ENCODE measurements at places on chromosomes 7 and 10. TPM values are rescaled to one million over a fixed set of nuclear protein-coding genes. Genes with fewer than 3 reads are reported as not detected.
A peak's percentile ranks its signal among the peaks of the same experiment; 100 is the strongest.

DNA sequence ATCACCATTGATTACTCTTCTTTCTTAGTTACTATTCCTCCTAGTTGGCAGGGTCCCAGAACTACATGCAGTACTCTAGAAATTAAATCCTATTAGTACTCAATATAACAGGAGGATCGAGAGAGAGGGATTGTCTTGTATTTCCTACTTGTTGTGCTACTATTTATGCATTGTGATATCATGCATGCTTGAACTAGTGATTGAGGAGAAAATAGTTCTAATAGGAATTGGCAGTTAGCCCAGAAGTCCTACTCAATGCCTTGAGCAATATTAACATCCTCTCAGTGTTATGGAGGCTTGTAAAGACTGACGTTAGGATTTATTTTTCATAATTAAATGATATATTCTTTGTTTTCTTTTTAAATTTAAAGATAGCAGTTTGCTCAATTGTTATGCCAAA is 67.4 kb downstream of the FOXP2 start:
- no peaks in the 10 kb centered on the region for H3K27me3 ChIP-seq
- no peaks in the 10 kb centered on the region for H3K36me3 ChIP-seq
- H3K4me1 ChIP-seq = no peaks in the 10 kb centered on the region
- no peak for DNase-seq
- H3K4me3 ChIP-seq = no peak overlapping the region
- no peak overlapping the region for H3K27ac ChIP-seq

DNA sequence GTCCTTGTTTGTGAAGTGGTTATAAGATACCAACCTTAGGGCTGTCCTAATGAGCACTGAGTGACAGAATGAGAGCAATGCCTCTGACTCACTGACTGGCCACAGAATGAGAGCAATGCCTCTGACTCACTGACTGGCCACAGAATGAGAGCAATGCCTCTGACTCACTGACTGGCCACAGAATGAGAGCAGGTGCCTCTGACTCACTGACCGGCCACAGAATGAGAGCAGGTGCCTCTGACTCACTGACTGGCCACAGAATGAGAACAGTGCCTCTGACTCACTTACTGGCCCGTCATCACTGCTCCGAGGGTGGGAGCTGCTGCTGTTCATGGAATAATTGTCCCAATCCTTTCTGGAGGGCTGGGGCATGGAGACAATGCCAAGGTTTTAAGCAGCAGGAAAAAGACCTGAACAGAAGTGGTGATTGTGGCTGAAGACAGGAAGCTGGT is 265.2 kb upstream of the PPP2R2D start:
- no peak overlapping the region for H3K4me3 ChIP-seq
- H3K36me3 ChIP-seq = no peaks in the 10 kb centered on the region
- no peak overlapping the region for H3K27ac ChIP-seq
- peak; percentile 22 for DNase-seq
- no peaks in the 10 kb centered on the region for H3K4me1 ChIP-seq

- no peaks in the 10 kb centered on the region for H3K27me3 ChIP-seq
- no peak overlapping the region for H3K27ac ChIP-seq
- DNase-seq = no peak
- H3K36me3 ChIP-seq = no peaks in the 10 kb centered on the region
Observed at GRCh38 chr7:85520175-85520574, 333.3 kb upstream of the SEMA3D start.

DNA sequence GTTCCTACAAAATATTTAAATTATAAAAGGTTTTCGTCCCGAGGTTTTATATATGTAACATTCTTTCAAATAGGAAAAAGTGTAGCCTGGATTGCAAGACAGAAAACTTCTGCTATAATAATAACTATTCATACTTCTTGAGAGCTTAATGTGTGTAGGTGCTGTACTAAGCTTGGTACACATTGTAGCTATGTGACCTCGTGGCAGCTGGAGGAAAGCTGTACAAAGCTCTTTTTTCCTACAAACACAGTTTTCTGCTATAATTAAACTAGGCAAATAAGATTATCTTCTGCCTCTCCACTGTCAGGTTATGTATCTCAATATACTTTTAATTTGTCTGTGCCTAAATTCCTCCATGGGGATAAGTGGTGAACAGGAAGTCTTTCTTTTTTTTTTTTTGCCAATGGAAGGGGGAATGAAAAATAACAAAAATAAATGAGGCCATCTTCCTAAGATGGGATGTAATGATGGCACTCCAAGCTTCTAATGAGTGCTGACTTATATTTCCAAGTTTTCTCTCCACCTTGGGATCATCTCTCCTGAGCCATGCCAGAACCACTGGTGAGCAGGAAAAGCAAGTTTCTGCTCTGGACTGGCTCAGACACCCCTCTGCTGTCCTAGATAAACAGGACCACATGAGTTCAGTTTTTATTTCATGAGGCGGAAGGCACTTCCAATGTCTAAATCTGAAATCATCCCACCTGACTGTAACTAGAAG is 9.9 kb downstream of the SGMS1 start:
- H3K4me1 ChIP-seq = peaks cover 39% of the 10 kb centered on the region
- no peaks in the 10 kb centered on the region for H3K27me3 ChIP-seq
- no peak for DNase-seq

- peaks cover 55% of the 10 kb centered on the region for H3K27me3 ChIP-seq
- H3K4me3 ChIP-seq = no peak overlapping the region
- peaks cover 12% of the 10 kb centered on the region for H3K4me1 ChIP-seq
- no peak overlapping the region for H3K27ac ChIP-seq
- no peaks in the 10 kb centered on the region for H3K36me3 ChIP-seq
Observed at GRCh38 chr10:3199488-3199887, 26.9 kb upstream of the PITRM1 start.

- H3K36me3 ChIP-seq = no peaks in the 10 kb centered on the region
- no peaks in the 10 kb centered on the region for H3K27me3 ChIP-seq
- no peaks in the 10 kb centered on the region for H3K4me1 ChIP-seq
- no peak overlapping the region for H3K27ac ChIP-seq
- DNase-seq = no peak
Observed at GRCh38 chr7:138127996-138128395, 51.7 kb downstream of the AKR1D1 start.

- peaks cover 2% of the 10 kb centered on the region for H3K36me3 ChIP-seq
- peaks cover 26% of the 10 kb centered on the region for H3K4me1 ChIP-seq
- peaks cover 33% of the 10 kb centered on the region for H3K27me3 ChIP-seq
- peak within 1 kb of the TSS; percentile 82 for H3K4me3 ChIP-seq
Observed at GRCh38 chr10:101061624-101062231, at the start of gene KAZALD1. Gene KAZALD1 (plus strand): TSS chr10:101061989. CDS start chr10:101062593, 604 bp downstream.

DNA sequence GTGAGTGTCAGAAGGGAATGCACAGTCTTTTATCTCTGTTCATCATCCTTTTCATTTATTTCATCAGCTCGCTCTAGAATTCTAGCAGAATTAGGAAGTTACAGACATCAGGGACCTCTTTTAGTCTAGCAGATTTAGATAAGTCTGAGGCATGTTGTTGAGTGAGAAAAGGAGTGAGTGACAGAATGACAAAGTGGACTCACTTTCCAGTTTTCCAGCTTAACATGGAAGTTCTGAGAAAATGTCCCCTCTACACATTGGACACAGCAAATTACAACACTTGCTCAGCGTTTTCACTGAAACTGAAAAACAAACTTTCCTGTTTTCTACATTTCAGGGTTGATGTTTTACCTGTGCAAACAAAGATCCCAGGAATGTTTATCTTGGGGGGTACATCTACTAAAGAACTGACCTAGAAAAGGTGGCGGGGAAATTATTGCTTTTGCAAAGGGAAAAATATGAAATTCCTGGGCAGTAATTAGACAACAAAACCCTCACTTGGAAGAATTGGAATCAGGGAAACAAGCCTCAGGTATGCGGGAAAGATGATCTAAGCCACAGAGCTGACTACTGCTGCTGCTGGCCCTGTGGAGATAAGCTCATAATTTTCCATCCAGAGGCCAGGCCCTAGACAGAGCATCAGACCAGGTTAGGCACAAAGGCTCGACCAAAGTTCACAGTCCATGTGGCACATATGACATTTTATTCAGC is 14.6 kb upstream of the CYP3A5 start:
- no peak for DNase-seq
- no peaks in the 10 kb centered on the region for H3K36me3 ChIP-seq
- no peak overlapping the region for H3K27ac ChIP-seq
- no peak overlapping the region for H3K4me3 ChIP-seq

- no peak overlapping the region for H3K4me3 ChIP-seq
- H3K27me3 ChIP-seq = no peaks in the 10 kb centered on the region
- no peak overlapping the region for H3K27ac ChIP-seq
- H3K36me3 ChIP-seq = peaks cover 1% of the 10 kb centered on the region
- peaks cover 21% of the 10 kb centered on the region for H3K4me1 ChIP-seq
Observed at GRCh38 chr7:101823596-101823995, 6.2 kb downstream of the CUX1 start.

- no peak overlapping the region for H3K4me3 ChIP-seq
- no peaks in the 10 kb centered on the region for H3K36me3 ChIP-seq
- H3K27me3 ChIP-seq = no peaks in the 10 kb centered on the region
- H3K27ac ChIP-seq = no peak overlapping the region
- DNase-seq = no peak
Observed at GRCh38 chr7:109967406-109967805, 1123.5 kb upstream of the LRRN3 start.

DNA sequence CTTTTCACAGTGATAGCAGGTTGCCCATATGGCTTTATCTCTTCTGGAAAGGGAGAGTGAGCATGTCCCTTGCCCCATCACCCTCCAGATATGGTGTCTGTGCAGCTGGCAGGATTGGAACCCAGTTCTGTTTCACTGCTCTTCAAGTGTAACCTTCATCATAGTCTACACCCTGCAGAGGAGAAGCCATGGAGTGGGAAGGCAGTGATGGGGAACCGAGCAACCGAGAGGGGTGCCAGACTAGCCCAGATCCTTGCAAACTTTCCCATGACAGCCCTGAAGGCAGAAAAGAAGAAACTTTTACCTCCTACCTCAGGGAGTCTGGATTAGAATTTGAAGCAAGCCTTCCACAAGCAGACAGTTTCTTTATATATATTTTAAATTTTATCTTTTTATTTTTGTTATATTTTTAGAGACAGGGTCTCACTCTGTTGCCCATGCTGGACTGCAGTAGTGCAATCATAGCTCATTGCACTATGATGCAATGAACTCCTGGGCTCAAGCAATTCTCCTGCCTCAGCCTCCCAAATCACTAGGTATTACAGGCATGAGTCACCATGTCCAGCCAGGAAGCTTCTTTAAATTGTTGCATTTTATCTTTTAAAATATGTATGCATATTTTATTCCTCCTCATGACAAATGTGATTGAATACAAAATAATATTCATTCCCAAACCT is 133.3 kb downstream of the KCNMA1 start:
- no peak for DNase-seq
- H3K27ac ChIP-seq = no peak overlapping the region
- peaks cover 28% of the 10 kb centered on the region for H3K27me3 ChIP-seq
- H3K4me3 ChIP-seq = no peak overlapping the region

GRCh38 chr7:1024331-1024841 is 20.0 kb upstream of the GPR146 start:
- no peak for DNase-seq
- no peak overlapping the region for H3K4me3 ChIP-seq
- H3K4me1 ChIP-seq = peaks cover 13% of the 10 kb centered on the region
- H3K27me3 ChIP-seq = no peaks in the 10 kb centered on the region
- peaks cover 20% of the 10 kb centered on the region for H3K36me3 ChIP-seq
- H3K27ac ChIP-seq = peak overlapping the region; percentile 46

- H3K4me1 ChIP-seq = no peaks in the 10 kb centered on the region
- H3K27me3 ChIP-seq = peaks cover 8% of the 10 kb centered on the region
- H3K27ac ChIP-seq = no peak overlapping the region
- no peak overlapping the region for H3K4me3 ChIP-seq
- no peak for DNase-seq
Observed at GRCh38 chr10:58644311-58644710, 131.6 kb downstream of the BICC1 start.

DNA sequence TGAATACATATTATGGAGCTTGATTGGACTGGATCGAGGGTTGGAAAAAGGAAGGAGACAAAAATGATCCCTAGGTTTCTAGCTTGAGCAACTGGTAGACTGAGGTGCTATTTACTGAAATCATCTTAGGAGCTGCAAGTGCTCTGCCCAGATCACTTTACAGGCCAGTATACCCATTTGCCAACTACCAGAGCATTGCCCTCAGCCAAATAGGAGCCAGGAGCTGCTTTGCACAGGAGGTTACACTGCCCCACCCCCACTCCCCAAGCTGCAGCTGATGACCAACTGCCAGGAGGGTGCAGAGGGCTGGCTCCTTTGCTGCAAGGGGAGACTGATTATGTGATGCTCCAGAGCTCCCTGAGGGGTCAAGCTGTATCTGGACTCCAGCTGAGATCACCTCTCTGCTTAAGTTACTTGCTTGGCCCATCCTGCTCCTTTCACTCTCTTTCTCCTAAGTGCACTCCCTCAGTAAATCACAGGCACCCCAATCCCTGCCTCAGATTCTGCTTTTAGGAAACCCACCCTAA is 275.4 kb downstream of the ZEB1 start:
- no peaks in the 10 kb centered on the region for H3K4me1 ChIP-seq
- peaks cover 10% of the 10 kb centered on the region for H3K27me3 ChIP-seq
- DNase-seq = no peak
- H3K4me3 ChIP-seq = no peak overlapping the region

DNA sequence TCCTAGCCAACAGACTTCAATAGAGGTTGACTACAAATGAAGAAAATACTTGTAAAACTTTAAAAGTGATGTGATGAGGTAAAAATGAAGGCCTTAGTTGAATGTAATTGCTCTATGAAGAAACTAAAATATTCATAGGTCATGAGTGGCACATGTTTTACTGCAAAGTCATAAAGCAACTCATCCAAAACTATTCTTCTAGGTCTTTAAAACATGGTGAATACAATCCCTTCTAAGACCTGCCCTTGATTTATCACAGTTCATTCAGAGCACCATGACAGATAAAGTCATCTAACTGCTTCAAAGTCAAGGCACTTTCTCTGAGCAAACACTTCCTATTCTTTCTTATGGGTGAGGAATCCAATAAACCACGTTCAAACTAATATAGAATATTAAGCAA is 713.5 kb downstream of the SORCS1 start:
- H3K4me3 ChIP-seq = no peak overlapping the region
- no peaks in the 10 kb centered on the region for H3K36me3 ChIP-seq

- H3K4me1 ChIP-seq = peaks cover 30% of the 10 kb centered on the region
- peak; percentile 33 for DNase-seq
- no peaks in the 10 kb centered on the region for H3K27me3 ChIP-seq
- H3K4me3 ChIP-seq = no peak overlapping the region
- H3K27ac ChIP-seq = no peak overlapping the region
Observed at GRCh38 chr7:127983804-127984332, 47.4 kb downstream of the LRRC4 start.

- no peak overlapping the region for H3K4me3 ChIP-seq
- H3K27ac ChIP-seq = no peak overlapping the region
- DNase-seq = no peak
- H3K4me1 ChIP-seq = peaks cover 2% of the 10 kb centered on the region
- peaks cover 1% of the 10 kb centered on the region for H3K27me3 ChIP-seq
Observed at GRCh38 chr10:125043841-125044658, 102.1 kb downstream of the ZRANB1 start.

ANKRD61 gene
- 0.27 TPM for total RNA-seq

ASAH2B gene
- total RNA-seq = 2.8 TPM

ANKRD30A gene
- total RNA-seq = not detected

COX15 gene
- total RNA-seq = 34.2 TPM

PLA2G12B gene
- total RNA-seq = not detected

FAM25G gene
- not detected for total RNA-seq

CCL24 gene
- not detected for total RNA-seq

WNT8B gene
- 0.38 TPM for total RNA-seq
